NCI-H1417 (cell line): ENCODE measurements at places on chromosomes 5 and 9.

- DNase-seq, result no peak
Measured at GRCh38 chr5:154356020-154356655, 89.7 kb upstream of the SAP30L start.

DNA sequence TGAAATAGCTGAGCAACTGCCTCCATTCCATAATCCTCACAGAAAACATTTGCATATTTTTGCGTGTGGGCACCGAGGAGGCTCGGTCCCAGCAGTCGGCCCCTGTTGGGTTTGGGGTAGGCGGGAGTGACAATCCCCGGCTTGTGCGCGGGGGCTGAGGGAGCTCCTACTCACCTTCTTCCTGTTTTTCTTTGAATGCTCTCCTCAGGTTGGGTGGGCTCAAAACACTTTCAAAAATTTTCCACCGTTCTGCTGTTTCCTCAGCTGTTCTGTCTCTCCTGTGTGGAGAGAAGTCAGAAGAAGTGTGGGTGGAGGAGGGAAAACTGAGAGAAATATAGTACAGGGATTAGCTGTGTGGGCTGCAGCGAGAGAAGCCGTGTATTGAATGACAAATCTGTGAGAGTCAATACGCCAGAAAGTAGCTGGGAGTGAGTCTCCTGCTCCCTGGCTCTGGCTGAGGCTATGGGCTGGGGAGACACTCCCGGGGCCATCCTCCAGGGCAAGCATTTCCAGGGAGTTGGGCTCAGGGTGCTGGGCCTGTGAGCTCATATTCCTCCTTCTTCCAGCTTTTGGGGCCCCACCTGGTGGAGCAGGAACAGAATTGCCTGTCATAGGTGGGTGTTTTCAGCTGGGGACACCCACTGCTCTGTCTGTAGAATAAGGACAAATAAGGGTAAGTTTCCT, 84.7 kb downstream of the CMYA5 start:
- peak; percentile 1 for DNase-seq

DNA sequence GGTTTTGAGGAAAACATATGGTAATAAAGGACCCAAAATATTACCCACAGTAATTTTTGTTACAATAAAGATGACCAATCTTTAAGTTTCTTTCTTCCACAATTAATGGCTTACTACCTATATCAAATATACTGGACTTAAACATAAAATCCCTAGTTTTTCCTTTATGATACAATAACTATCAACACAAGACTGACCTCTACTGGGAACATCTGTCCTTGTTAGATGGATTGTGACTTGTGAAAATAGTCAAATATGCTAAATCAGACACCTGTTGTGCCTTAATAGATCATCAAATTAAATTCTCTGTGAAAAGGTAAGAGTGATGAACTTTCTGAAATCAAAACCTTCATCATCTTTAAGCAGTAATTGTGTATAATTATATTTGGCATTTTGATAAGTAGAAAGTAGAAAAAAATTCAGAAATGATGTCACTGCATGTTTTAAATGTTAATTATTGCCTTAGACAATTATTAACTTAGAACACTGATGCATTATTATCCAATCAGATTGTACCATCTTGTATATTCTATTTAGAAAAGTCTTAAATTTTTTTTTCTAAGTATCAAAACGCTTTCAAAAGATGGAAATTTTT, 113.6 kb downstream of the DEPDC1B start:
- DNase-seq, result peak; percentile 40

- DNase-seq, result no peak
Measured at GRCh38 chr5:168562279-168562678, 16.9 kb downstream of the PANK3 start.

- DNase-seq, result peak; percentile 66
Measured at GRCh38 chr5:54867310-54867944, 118.0 kb downstream of the ESM1 start.

DNA sequence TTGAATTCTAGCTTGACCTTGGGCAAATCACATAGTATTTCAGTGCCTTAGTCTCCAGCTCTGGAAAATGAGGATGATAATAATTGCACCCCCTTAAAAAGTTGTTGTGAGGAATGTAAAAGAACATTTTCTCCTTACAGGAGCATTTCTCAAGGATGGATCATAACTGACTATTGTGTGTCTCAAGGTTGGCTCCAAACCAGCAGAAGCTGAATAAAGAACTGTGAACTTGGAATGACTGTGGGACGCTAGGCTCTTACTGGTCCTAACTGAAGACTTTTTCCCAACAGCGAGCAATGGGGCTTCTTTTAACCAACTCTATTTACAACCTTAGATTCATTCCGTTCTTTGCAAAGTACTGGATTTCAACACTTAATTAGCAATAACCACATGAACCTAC, 26.2 kb upstream of the GLRX start:
- DNase-seq, result no peak

GRCh38 chr9:88992556-88992955, 1.3 kb downstream of the S1PR3 start:
- no peak for DNase-seq

DNA sequence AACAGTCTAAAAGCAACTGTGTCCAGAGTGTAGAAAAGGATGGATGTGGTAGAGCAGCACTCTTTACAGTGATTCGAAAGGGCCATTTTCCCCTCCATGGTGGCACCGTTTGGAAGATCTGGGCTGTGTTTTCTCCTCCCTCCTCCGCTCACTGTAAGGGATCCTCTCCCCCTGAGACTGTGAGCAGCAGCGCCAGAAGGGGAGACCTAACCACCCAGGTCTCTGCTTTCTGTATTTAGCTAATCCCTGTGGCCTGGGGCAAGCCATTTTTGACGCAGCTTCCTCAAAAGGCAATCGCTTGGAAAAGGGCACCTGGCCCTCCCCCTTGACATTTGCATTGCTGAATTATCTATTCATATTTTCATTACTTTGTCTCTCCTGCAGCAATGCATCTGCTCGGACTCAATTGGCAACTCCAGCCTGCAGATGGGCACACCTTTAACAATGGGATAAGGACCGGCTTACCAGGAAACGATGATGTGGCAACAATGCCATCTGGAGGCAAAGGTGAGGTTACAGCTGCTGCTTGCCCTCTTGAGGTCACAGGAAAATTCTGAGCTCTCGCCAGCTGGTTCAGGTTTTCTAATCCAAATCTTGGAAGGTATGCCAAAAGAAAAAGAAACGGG, 244.3 kb upstream of the WWC1 start:
- DNase-seq, result peak; percentile 45

GRCh38 chr5:150490754-150491153, 17.2 kb upstream of the NDST1 start:
- no peak for DNase-seq

- no peak for DNase-seq
Measured at GRCh38 chr5:1751864-1752822, 47.5 kb downstream of the MRPL36 start.

GRCh38 chr9:82553654-82554366, 509.1 kb downstream of the RASEF start:
- DNase-seq, result no peak
